BJ (cell line): ENCODE measurements at places on chromosomes 1 and 21.

DNA sequence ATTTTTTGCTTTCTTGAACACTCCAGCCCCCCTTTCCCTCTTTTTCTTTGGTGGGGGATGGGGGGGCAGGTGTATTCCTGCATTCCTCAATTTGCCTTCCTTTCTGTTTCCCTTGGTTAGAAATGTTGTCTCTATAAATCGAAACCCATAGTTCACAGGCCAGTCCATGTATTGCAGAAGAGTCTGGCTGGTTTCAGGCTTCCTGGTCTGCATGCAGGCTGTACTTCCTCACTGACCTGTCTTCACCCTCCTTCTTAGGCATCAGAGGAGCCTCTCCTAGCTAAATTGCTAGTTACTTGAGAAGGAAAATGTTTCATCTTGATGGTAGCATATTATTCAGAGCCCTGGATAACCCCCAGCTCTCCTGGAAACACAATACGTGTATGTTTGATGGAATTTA, 140.0 kb downstream of the SPATA46 start:
- DNase-seq, result no peak

DNA sequence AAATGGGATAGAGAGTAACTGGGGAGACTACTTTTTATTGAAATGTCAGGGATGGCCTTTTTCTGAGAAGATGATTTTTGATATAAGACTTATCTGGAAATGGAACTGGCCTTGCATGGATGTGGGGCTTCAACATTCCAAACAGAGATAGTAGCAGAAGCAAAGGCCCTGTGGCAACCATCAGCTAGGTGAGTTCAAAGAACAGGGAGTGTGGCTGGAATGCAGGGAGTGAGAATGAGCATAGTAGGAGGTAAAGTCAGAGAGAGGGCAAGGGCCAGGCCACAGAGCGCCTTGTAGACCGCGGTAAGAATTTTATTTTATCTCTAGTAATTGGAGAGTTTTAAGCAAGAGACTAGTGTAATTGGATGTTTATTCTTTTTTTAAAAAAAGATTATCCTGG, 227.0 kb upstream of the B3GALT2 start:
- DNase-seq, result no peak

GRCh38 chr1:99676876-99677275, 31.0 kb downstream of the PALMD start:
- DNase-seq, result no peak

DNA sequence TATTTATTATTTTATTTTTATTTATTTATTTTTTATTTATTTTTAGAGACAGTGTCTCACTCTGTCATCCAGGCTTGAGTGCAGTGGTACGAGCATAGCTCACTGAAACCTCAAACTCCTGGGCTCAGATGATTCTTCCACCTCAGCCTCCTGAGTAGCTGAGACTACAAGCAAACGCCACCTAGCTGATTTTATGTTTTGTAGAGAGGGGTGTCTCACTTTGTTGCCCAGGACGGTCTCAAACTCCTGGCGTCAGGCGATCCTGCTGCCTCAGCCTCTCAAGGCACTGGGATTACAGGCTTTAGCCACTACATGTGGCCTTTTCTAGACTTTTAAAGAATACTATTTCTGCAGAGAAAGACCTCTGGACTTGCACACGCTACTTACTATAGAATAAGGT, 61.3 kb upstream of the C1orf53 start:
- no peak for DNase-seq

DNA sequence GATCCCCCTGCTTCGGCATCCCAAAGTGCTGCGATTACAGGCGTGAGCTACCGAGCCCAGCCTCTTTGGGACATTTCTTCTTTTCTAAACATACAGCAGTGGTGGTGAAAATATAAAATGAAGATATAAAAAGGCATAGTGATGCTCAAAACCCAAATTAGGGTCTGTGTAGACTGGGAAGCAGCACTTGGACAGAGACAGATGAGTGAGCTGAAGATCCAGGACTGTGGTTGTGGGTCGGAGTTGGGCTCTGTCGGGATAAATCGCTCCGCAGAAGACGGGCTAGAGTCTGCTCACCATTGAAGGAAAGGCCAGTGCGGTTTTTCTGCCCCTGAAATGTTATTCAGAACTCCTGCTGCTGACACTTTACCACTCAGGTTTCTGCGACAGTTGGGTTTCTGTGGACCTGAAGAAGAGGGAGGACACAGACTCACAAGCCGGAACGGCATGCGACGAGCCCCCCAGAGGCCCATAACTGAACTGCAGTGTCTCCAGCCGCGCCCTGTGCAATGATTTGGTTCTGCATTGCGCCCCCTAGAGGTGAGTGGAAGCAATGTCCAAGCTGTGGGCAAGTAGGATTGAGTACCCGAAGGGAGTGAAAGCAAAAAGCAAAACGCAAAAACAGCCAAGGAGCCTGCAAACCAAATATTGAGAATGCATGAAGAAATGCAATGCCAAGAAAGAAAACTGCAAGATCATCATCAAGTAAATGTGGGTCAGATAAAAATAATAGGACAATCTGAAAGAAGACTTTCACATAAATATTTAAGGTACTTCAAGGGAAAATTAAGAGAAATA, 66.6 kb downstream of the GABPA start:
- DNase-seq, result no peak

DNA sequence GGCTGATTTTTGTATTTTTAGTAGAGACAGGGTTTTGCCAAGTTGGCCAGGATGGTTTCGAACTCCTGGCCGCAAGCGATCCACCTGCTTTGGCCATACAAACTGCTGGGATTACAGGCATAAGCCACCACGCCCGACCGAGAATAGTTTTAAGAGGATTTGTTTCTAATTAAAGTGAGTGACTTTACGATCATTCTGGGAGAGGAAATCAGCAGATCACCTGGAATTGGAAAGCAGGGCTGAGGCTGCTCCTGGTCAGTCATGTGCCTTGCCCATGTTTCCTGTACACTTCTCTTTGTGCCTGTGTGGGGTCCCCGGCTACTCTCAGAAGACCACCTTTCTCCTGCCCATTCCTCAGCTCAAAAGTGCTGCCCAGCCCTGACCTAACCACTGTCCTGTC, 33.9 kb downstream of the ZBTB8B start:
- no peak for DNase-seq

DNA sequence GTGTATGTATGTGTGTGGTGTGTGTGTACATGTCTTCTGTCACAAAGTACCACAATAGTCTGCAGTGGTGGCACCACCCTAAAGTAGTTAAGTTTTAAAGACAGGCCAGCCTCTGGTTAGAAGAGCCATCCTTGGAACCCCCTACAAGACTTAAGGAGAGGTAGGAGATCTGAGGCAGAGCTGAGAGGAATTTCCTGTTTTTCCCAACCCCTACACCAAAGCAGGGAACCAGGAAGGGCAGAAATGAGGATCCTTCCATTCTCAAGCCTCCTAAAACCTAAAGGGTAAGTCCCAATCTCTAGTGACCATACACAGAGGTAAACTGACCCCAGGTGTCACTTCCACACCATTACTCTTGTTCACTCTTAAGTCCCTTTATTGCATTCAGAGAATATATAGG, 11.1 kb downstream of the PEA15 start:
- DNase-seq, result no peak

DNA sequence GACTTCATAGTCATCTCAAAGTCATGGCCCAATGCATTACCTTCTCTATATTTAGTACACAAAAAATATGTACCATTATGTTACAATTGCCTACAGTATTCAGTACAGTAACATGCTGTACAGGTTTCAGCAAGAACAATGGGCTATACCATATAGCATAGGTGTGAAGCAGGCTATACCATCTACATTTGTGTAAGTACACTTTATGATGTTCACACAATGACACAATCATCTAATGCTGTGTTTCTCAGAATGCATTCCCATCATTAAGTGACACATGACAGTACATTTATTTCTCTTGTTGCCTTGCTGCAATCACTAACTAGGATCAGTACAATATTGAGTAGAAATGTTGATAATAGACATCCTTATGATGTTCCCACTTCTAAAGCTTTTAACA, 46.5 kb upstream of the NFIA start:
- no peak for DNase-seq

GRCh38 chr1:112849425-112850033, 106.5 kb downstream of the SLC16A1 start:
- no peak for DNase-seq

GRCh38 chr1:78375996-78376395, 114.8 kb upstream of the PTGFR start:
- DNase-seq, result peak; percentile 10

DNA sequence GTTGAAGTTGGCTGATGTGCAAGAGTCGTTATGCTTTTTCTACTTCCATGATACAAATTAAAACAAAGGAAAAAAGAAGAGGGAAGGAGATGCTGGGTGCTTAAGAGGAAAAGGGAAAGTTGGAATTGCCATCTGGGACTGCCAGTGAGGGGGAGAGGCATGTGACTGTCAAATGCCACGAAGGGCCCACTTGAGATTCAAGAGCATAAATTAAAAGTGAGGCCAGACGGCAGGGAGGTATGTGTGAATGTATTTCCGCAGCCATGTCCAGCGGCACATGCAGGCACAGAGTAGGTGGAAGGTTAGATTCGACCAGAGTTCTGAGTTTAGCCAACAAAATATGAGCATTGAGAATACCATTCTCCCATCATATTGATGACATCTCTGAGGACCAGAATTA, 32.0 kb downstream of the NFASC start:
- DNase-seq, result no peak

DNA sequence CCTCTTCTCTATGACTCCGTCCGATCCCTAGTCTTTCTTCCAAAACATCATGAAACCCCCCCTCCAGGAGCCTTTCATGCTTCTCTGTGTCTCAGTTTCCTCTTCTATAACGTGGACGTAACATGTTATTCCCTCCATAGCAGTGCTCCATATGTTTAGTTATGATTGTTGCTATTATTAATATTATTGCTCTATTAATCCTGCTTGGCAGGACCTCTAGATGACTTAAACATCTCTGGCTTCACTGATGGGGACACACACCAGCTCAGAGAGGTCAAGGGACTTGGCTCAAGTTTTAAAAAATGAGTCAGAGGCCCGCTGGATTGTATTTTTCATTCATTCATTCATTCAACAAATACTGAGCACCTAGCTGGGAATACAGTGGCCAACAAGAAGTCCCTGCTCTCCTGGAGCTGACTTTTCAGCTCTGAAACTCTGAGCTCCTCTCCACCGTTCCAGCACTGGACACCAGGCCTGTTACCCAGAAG, 404 bp upstream of the CPLANE2 start:
- DNase-seq, result no peak

GRCh38 chr1:24294228-24294672, 24.9 kb upstream of the GRHL3 start:
- peak; percentile 97 for DNase-seq

DNA sequence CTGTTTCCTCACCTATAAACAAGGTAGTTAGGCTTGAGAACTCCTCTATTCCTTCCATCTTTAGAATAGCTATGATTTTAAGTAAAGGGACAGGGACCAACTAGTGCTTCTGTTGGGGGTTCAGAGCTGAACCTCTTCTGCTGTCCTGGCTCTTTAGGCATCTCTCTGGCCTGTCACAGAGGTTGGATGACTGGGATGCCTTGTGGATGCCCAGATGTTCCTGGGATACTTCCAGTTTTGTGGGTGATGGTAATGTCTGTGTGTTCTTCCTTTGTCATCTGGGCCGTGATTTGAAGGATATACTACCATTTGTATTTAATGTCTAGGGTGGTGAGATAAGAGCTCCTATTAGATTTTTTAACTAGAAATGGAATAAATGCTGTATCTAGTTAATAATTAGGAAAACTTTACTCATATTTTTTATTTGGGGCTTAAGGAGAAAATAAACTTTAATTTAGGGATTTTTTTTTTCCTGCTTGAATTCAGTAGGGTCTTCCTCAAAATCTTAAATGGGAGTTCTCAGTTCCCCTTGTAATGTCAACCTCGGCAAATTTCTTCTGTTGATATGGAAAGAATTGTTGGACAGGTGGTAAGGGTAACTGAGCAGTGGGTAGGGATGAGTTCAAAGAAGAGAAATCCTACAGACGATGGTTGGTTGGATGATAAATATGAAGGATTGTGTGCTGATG, 47.2 kb downstream of the LAMC1 start:
- no peak for DNase-seq

DNA sequence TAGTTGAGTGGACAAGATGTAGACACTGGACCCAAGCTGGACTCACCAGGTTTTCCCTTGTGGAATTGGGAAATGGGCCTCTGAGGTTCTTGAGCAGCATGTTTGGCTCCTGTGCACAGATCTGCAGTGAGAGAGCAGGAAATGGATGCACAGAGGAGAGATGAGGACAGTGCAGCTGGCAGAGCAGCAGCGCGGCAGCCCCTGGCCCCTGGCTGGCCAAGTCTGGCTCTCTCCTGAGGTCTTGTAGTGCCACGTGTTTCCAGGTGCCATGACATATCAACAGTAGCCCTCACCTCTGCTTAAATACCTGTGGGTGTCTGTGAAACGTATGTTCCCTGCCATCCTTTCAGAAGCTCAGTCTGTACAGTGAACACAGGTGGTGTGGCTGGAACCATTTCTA, 19.2 kb upstream of the BCL10 start:
- no peak for DNase-seq

DNA sequence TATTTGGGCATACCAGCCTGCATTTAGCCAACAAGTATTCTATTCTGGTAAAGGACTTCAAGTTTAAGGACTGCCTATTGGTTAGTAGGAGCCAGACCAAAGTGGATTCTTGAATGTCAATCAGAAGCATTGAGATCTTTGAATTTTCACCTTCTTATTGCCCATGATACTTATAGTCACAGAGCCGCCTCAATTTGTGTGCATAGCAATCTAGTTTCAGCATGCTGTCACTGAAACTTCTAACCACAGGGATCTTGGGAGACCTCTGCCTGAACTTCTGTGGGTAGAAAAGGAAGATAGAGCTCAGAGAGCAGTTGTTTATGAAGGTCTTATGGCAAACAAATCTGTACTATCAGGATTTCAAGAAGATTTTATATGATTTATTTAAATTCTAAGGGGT, 501.4 kb upstream of the USP24 start:
- no peak for DNase-seq

DNA sequence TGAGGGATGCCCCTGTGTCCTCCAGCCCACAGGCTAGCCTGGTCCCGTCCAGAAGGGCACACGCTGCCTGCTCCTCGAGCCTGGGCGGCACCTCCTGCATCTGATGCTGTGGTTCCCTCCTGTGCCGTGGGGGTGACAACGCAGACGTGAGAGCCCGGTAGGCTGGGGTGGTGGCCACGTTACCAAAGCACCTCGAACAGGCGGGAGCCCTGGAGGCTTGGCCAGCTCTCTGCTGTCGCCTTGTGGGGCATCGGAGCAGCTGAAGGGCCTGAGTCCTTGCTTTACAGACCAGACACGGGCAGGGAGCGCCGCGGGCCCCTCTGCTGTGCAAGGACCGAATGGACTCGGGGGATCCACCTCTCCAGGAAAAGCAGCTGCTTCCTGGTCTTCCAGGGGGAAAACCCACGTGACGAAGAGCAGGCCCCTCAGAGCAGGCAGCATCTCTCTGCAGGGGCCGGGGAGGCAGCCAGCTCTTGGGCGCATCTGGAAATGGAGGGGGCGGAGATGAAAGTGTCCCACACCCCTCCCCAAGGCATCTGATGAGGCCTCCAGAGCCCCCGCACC, 133.3 kb downstream of the NPHP4 start:
- no peak for DNase-seq

- DNase-seq, result no peak
Observed at GRCh38 chr21:43306911-43307676, 119.8 kb downstream of the SIK1 start.
